ENCODE measurements at places on chromosomes 11 and 22.

- no peak for DNase-seq
These were observed 23.3 kb downstream of the ARL14EP start for GRCh38 chr11:30346068-30346688.

DNA sequence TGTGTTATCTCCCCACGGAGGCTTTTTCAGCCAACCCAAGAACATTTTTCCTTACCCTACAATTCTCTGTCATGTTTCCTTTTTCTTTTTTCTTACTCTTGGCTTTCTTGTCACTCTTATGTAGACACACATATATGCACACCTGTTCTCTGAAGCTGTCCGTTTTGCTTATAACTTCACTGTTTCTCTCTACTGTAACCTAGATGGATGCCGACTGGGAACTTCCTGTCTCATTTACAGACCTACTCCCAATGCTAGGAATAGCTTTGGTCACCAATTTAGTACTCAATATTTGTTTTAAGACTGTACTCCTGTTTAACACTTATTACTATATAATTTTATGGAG lies 9.9 kb upstream of the CASP12 start:
- DNase-seq: no peak

- DNase-seq: no peak
These were observed 21.8 kb upstream of the YWHAH start for GRCh38 chr22:31922534-31922933.

DNA sequence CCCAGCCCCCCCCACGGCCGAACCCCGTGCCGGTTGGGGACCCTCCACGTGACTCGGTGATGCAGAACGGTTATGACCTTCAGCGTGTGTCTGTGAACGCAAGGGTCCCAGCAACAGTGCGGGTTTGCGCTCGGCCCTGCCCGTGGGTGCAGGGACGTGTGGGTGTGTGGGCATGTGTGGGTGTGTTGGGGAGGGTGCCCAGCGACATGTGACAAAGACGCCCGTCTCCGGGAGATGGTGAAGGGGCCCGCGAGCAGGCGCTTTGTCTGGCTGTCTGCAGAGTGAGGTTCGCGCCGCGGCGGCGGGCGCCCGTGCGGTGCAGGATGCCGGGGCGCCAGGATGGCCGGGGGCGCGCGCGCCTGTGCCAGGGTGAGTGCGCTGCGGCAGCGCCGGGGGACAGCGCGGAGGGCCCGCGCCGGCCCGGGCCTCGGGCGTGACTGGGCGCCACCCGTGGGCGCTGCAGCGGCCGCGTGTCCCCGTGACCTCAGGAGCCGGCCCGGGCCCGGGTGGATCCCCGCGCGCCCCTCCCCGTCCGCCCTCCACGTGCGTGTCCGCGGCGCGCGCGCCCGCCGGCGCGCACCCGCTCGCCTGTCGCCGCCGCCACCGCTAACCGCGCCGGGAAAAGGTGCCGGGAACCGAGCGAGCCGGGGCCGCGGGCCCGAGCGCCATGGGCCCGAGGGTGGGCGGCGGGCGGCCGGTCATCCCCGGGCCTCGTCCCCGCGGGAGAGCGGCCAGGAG lies at the start of gene LRFN4:
Gene LRFN4, plus strand, starts transcription at position 569 of the 738 bp plus-strand sequence. CDS start 681 bp downstream, outside the sequence.
- no peak for DNase-seq

DNA sequence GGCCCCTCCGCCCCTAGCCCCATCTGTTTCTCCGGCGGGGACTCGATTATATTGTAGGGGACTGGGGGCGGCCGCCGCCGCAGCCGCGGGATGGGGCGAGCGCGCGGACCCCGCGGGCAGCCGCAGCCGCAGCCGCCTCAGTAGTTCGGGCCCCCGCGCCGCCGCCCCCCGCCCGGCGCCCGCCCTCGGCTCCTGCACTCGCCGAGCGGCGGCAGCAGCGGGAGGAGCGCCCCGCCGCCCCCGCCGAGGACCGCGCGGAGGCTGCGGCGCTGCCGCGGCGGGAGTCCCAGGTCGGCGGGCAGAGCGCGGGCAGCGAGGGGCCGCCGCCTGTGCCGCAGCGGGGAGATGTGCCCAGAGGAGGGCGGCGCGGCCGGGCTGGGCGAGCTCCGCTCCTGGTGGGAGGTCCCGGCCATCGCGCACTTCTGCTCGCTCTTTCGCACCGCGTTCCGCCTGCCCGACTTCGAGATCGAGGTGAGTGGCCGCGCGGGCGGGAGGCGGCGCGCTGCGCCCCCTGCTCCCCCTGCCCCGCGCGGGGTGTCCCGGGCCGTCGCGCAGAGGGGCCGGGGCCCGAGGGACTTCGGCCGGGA lies at the start of gene CECR2:
Gene CECR2, plus strand, starts transcription at position 22 of the 587 bp plus-strand sequence. Its CDS starts 324 bp downstream, at position 346.
- DNase-seq: no peak

- no peak for DNase-seq
These were observed 111.9 kb downstream of the ZBTB16 start for GRCh38 chr11:114171257-114172054.

- DNase-seq: no peak
These were observed 122.4 kb downstream of the MN1 start for GRCh38 chr22:27679176-27679575.

GRCh38 chr11:27319072-27319471 lies 43.9 kb downstream of the CCDC34 start:
- no peak for DNase-seq

GRCh38 chr11:7020183-7020917 lies at the start of the genes NLRP14 and ZNF214:
NLRP14 (plus strand) TSS chr11:7020479; CDS start chr11:7038587, 18,108 bp downstream.
ZNF214 (minus strand) TSS chr11:7020346; CDS start chr11:7002835, 17,511 bp downstream.
- DNase-seq: no peak

GRCh38 chr11:11297578-11297977 lies 55.5 kb downstream of the CSNK2A3 start:
- DNase-seq: no peak

- DNase-seq: no peak
These were observed 90.2 kb upstream of the ISX start for GRCh38 chr22:34975721-34976120.

GRCh38 chr11:77602381-77603088 lies 12.8 kb downstream of the AQP11 start:
- DNase-seq: no peak

DNA sequence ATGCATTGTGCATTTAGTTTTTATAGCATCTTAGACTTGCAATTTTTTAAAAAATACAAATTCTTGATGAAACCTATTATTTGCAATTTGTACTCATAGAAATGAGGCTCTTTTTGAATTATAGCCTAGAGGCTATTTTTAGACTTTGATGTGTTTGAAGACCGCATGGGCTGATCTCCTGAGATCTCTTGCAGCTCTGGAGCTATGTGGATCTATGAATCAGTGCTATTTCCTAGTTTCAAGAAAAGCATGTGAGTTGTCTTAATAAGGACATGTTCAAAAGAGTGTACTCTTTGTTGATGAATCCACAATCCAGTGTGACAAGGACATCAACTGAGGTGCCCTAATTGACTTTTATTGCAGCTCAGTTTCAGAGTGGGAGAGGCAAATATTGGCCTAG lies 620.5 kb downstream of the ETS1 start:
- no peak for DNase-seq

DNA sequence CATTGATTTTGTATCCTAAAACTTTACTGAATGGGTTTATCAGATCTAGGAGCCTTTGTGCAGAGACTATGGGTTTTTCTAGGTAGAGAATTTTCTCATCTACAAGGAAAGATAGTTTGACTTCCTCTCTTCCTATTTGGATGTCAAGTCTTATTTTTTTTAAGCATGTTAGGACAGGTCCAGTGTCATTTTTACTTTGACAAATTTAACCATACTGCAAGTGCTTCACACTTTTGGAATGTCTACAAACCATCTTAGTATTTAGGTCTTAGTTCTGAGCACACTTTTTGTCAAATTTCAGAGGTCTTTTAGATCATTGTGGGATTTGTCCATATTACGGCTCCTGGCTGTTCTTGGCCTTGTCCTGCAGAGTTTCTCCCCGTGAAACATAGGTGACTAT lies 715.2 kb upstream of the RAG2 start:
- no peak for DNase-seq
